ENCODE measurements at places on chromosomes 12 and 14.

GRCh38 chr12:128933926-128934325, 80.6 kb downstream of the GLT1D1 start:
- no peaks in the 10 kb centered on the region for H3K27me3 ChIP-seq
- no peak overlapping the region for H3K27ac ChIP-seq
- H3K4me1 ChIP-seq = no peaks in the 10 kb centered on the region
- H3K4me3 ChIP-seq = no peak overlapping the region
- H3K36me3 ChIP-seq = no peaks in the 10 kb centered on the region

- no peaks in the 10 kb centered on the region for H3K27me3 ChIP-seq
- no peaks in the 10 kb centered on the region for H3K36me3 ChIP-seq
- H3K27ac ChIP-seq = no peak overlapping the region
- no peak for DNase-seq
Measured at GRCh38 chr14:94001016-94001415, 3.9 kb downstream of the CCDC197 start.

DNA sequence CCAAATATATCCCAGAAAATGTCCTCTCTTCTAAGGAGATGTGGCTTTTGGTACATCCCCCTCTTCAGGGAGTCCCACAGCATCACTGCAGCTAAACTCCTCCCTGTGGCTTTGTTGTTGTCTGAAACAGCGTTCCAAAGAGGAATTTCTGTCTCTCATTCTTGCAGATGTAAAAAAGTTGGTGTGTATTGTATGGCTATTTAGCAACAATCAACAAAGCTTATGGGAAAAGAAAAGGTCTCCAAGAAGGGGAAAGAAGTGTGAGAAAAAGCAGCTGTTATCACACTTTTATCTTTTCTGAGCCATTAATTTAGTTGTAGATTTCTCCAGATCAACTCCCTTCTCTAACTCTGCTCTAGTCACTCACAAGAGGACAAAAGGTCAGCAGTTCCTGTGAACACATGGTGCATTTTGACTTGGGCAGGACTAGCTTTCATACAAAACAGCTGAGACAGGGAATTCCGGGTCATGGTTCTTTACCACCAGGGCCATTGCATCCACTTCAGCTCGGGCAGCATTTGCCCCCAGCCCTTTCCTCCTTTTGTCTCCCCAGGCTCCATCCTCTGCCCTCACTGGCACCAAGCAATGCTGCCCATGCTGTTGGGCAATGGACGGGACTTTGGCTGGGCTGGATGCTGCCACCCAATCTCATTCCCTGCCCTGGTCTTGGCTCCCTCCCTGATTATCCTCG, 184.7 kb downstream of the TMX1 start:
- no peak overlapping the region for H3K4me3 ChIP-seq
- no peaks in the 10 kb centered on the region for H3K27me3 ChIP-seq
- no peaks in the 10 kb centered on the region for H3K36me3 ChIP-seq

DNA sequence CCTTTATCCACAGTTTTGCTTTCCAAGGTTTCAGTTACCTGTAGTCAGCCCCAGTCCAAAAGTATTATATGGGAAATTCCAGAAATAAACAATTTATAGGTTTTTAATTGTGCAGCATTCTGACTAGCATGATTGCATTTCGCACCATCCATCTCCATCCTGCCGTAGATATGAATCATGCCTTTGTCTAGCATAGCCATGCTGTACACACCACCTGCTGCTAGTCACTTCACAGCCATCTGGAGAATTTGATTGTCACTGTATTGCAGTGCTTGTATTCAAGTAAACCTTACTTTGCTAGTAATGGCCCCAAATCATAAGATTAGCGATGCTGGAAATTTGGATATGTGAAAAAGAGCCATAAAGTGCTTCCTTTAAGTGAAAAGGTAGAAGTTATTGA, 36.0 kb downstream of the MUCL1 start:
- no peaks in the 10 kb centered on the region for H3K36me3 ChIP-seq
- H3K27ac ChIP-seq = no peak overlapping the region
- no peaks in the 10 kb centered on the region for H3K27me3 ChIP-seq
- H3K4me3 ChIP-seq = no peak overlapping the region

DNA sequence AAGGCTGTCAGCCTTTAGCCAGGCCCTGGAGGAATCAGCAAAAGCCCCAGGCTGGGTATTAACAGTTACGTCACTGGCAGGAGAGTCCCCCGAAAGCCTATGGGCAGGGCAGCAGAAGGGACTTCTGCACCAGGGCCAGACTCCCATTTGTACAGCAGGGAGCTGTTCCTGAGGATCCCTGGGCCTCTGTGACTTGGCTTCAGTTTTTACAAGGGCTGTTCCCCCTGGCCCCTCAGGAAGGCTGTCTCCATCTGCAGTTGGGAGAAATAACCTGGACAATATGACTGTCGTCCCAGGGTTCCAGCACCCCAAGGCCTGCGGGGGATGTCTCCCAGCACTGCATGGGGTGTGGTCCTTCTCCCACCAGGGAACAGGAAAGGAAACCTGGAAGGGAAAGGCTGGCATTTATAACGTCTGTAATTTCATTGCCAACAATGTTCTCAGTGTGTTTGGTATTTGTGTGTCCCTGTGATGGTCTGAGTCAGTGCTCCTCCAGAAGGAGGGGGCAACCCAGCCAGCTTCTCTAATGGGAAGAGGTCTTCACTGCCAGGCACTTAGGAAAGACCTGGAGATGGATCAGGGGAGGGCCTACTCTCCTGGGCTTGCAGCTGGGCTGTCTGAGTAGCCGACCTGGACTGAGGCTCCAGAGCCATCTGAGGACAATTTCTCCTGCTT, 42.4 kb downstream of the ERH start:
- DNase-seq = no peak
- peaks cover 12% of the 10 kb centered on the region for H3K4me1 ChIP-seq
- H3K36me3 ChIP-seq = no peaks in the 10 kb centered on the region
- no peak overlapping the region for H3K27ac ChIP-seq
- H3K27me3 ChIP-seq = no peaks in the 10 kb centered on the region

DNA sequence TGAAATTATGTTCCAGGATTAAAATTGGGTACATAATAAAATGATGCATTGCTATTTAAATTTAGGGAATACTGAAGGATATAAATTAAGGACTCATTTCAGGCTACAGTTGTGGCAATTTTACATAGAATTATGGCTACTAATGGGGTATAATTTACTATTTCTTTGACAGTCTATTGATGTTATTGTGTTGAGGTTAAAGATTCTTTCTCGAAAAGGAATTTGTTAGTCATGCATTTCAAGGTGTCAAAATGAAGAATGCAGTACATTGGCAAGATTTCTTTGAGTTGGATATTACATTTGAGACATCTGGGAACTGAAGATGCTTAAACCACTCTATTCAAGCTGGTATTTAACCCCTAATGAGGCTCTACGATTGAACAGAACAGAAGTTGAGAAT, 28.3 kb downstream of the SLC5A8 start:
- no peak overlapping the region for H3K27ac ChIP-seq
- no peak overlapping the region for H3K4me3 ChIP-seq
- no peaks in the 10 kb centered on the region for H3K27me3 ChIP-seq
- H3K4me1 ChIP-seq = no peaks in the 10 kb centered on the region
- no peak for DNase-seq
- H3K36me3 ChIP-seq = no peaks in the 10 kb centered on the region
